ENCODE measurements at places on chromosomes 3 and 15. TPM values are rescaled to one million over a fixed set of nuclear protein-coding genes. Genes with fewer than 3 reads are reported as not detected.

SMCO1 gene
- not detected for polyA plus RNA-seq

CKMT1A gene
- polyA plus RNA-seq: 52.5 TPM

TLR9 gene
- 0.14 TPM for polyA plus RNA-seq

SOX14 gene
- polyA plus RNA-seq: 0.10 TPM

ABI3BP gene
- polyA plus RNA-seq: 4.0 TPM

WDR93 gene
- polyA plus RNA-seq: 0.02 TPM

CATSPER2 gene
- 2.1 TPM for polyA plus RNA-seq

CD200R1 gene
- 1.5 TPM for polyA plus RNA-seq

GPR156 gene
- 0.07 TPM for polyA plus RNA-seq

PTH1R gene
- polyA plus RNA-seq: 2.0 TPM

ZNF620 gene
- 0.57 TPM for polyA plus RNA-seq

KIF7 gene
- polyA plus RNA-seq: 1.00 TPM

COL6A5 gene
- polyA plus RNA-seq: 0.15 TPM

CCDC39 gene
- polyA plus RNA-seq: not detected

SI gene
- 0.04 TPM for polyA plus RNA-seq

GOLGA6L9 gene
- 48.5 TPM for polyA plus RNA-seq

GABRB3 gene
- 0.45 TPM for polyA plus RNA-seq

TRH gene
- polyA plus RNA-seq: not detected

DPPA4 gene
- not detected for polyA plus RNA-seq

TRPM1 gene
- 0.37 TPM for polyA plus RNA-seq
